ENCODE measurements at places on chromosomes 3 and 15. TPM values are rescaled to one million over a fixed set of nuclear protein-coding genes. Genes with fewer than 3 reads are reported as not detected.
A peak's percentile ranks its signal among the peaks of the same experiment; 100 is the strongest.

- DNase-seq: no peak
These were observed 287.1 kb downstream of the SOX2 start for GRCh38 chr3:181998828-181999227.

- DNase-seq: no peak
These were observed 2.1 kb upstream of the CHL1 start for GRCh38 chr3:194421-194820.

GRCh38 chr15:28459279-28459678 lies 73.5 kb downstream of the GOLGA8G start:
- DNase-seq: no peak

DNA sequence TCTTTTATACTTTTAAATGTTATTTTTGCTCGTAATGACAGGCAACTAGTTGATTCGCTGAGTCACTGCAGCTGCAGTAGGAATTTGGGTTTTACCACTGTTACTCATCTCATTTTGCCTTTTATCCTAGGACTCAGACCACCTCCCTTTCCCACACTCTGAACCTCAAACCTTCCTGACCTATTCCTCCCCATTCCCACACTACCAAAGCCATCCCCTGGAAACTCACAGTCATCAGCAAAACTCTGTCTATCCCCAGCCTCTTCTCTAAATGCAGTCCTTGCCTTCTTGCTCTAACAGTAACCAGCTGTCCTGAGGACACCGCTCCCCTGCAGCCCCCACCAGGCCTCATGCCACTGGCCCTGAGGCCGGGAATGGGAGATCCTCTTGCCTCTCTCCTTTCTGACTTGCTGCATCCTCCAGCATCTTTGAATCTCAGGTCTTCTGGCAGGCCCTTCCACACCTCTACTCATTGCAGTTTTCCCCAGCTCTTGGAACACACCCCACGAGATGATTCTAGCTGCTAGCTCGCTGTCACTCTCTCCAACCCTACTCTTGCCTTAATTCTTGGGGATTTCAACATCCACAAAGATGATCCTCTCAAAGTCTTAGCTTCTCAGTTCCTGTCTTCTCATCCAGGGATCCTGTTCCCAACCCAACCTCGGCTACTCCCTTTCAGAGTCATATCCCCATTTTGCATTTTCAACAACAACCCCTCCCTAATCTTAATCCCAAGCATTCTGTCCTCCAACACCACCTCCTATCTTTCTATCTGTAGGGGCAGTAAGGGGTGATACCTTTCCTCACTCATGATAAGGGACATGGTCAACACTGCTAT lies 55.9 kb upstream of the C3orf80 start:
- DNase-seq: no peak

DNA sequence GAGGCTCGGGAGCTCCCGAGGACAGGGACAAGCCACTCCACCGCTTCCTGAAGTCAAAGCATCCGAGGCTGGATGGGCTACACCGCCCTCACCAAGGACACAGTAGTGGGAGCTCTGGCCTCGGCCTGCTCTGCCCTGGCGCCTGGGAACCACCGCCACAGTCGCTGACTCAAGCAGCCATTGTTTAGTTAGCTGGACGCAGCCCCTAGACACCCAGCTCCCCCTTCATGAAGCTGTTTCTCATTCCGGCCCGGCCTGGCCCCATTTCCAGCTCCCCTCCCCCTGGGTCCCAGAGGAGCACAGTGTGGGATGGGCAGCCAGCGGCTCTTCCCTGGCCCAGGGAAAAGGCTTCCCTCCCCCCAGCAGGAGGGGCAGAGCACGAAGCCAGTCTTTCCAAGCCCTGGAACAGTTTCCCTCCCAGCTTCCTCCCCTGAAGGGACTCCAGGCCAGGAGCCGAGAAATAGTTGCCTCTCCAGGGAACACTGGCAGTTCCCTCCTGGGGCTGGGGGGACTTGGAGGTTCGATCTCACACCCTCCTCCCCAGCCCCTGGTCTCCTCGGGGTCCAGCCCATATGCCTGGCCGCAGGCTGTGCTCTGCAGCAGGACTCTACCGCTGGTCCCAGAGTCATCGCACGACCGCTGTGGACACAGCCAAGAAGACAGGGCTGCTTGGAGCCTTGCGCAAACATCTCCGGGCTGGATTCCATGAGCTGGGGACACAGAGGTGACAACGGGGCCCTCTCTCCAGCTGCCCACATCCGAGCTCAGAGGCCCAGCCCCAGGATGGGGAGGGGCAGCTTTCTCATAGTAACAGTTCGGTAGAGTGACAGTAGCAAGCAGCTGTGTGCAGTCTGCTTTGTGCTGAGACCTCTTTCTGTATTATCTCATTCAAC lies 10.0 kb downstream of the PLXND1 start:
- peak; percentile 94 for DNase-seq

GRCh38 chr15:64343222-64343621 lies 12.8 kb downstream of the CSNK1G1 start:
- no peak for DNase-seq

DNA sequence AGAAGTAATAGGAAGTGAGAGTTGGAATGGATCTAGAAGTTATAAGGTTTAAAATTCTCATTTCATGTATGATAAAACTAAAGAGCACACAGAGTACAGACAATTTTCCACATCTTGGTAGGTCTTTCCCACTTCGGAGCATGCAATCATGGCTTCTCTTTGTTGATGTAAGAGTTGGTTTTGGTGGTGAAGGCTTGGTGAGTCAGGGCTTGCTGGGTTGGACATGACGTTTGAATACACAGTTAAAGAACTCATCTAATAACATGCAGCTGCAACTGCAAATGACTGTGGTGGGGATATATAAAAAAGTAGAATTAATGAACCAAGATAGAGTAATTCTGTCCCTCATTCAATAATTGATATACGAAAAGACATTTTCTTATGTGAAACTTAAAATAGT lies 39.5 kb upstream of the GRM7 start:
- DNase-seq: no peak

DNA sequence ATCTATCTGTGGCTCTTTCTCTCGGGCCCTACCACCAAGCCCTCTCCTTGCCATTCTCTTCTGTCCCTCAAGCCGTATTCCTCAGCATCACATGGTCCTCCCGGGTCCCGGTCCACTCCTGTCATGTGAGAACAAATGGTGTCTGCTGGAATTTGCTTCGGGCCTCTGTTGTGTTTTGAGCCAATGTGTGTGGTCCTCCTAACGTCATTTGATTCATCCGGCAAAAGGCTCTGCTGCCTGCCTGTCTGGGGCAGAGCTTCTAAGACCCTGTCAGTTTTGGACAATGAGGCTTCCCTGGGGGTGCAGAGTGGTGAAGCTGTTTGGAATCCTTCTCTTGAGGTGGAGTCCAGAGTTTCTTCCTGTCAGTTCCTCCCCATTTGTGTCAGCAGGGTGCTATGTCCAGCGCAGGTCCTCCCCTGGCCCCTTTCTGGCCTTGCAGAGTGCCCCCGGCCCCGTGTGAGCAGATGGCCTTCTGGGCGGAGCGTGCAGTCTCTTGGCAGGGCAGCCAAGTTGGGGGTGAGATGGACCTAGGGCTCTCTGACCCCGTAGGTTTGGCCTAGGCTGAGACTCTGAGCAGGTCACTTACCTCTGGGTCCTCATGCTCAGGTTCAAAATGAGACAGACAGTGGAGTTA lies 93.6 kb downstream of the APBA2 start:
- no peak for DNase-seq

ISLR gene
- total RNA-seq: 16.2 TPM

GPR62 gene
- 0.16 TPM for total RNA-seq

GRK7 gene
- 0.08 TPM for total RNA-seq

IMPG2 gene
- total RNA-seq: 0.38 TPM

SLC9C1 gene
- 3.9 TPM for total RNA-seq

DUOX1 gene
- total RNA-seq: 0.59 TPM

CCDC174 gene
- total RNA-seq: 14.7 TPM

RTP3 gene
- not detected for total RNA-seq

B2M gene
- total RNA-seq: 904 TPM

ISL2 gene
- not detected for total RNA-seq

SLC51A gene
- total RNA-seq: 0.51 TPM
